WERI-Rb-1 (cell line): ENCODE measurements at places on chromosomes 7 and 10.

- DNase-seq: no peak
These were observed 75.8 kb upstream of the MRLN start for GRCh38 chr10:59829024-59829423.

DNA sequence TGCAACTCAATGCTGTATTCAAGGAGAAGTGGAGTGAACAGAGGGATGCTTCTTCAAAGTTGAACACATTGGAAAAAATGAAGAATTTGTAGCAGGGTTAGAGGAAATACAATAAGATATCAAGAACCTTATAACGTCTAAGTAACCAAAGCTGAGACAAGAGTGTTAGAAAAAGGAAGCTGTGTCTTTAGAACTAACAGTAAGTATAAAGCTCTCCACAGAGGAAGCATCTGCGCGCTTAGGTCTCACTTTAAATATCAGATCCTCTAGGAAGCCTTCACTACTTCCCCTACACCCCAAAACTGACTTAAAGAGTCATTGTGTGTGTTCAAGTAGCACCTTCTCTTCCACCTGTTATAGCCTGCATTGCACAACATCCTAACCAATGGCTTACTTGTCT lies 43.0 kb downstream of the CH25H start:
- no peak for DNase-seq

- DNase-seq: no peak
These were observed 36.2 kb upstream of the NCAPG2 start for GRCh38 chr7:158740657-158741293.

GRCh38 chr10:68202960-68203353 lies 29.0 kb downstream of the ATOH7 start:
- DNase-seq: no peak

GRCh38 chr10:24177636-24178035 lies 31.3 kb upstream of the KIAA1217 start:
- no peak for DNase-seq

GRCh38 chr7:100563809-100564400 lies 9.8 kb downstream of the SAP25 start:
- DNase-seq: peak; percentile 81

DNA sequence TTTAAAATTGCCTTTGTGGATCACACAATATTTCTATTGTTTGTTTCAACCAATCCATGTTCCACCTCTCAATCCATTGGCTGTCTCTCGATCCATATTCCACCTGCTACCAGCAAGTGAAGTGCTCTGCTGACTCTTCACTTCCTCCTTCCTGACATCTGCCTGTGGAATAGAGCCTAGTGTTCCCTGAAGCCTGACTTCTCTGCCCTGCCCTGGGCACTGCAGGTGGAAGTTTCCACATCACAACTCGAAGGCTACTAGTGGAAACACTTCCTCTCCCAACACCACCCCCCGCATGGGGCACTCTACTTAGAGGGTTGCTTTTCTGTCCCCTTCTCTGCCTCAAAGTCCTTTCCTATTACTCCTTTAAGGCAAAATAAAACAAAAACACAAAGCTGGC lies 563.8 kb upstream of the IGFBP3 start:
- no peak for DNase-seq

GRCh38 chr7:80637911-80638765 lies at the start of gene CD36:
Gene CD36 (plus strand): TSS chr7:80638642. CDS start chr7:80646741, 8,099 bp downstream.
- DNase-seq: no peak

GRCh38 chr10:132106431-132106830 lies 40.7 kb downstream of the JAKMIP3 start:
- DNase-seq: no peak

- DNase-seq: no peak
These were observed 2.5 kb upstream of the TWIST1 start for GRCh38 chr7:19119870-19120486.

- no peak for DNase-seq
These were observed 162.6 kb downstream of the FAM107B start for GRCh38 chr10:14611968-14612693.

DNA sequence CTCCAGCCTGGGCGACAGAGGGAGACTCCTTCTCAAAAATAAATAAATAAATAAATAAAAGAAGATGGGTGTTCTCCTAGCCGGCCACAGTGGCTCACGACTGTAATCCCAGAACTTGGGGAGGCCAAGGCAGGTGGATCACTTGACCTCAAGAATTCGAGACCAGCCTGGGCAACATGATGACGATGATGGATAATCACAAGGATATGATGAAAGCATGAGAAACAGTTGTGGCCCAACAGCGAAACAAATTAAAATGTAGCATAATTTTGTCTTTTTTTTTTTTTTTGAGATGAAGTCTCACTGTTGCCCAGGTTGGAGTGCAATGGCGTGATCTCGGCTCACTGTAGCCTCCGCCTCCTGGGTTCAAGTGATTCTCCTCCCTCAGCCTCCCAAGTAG lies 12.9 kb downstream of the ZNF786 start:
- DNase-seq: no peak

DNA sequence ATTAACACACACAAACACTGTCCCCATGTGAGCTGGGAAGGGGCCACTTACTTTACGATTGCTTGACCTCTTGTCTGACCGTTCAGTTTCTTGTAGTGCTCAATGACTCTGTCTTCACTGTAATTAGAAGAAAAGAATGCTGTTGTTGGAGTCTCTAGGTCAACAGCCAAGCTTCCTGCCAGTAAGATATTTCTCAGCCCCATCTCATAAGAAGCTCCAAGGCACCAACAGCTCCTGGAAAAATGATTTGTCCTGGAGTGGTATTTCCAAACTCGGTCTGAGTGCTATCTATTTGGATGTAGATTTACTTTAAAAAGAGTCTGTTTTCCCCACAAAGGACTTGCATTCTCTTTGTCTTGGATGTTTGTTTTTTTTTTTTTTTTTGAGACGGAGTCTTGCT lies 153.7 kb downstream of the PRPF18 start:
- DNase-seq: no peak
